ENCODE measurements at places on chromosomes 2 and 18. TPM values are rescaled to one million over a fixed set of nuclear protein-coding genes. Genes with fewer than 3 reads are reported as not detected.

The KCNK3 gene
- total RNA-seq = 4.2 TPM

The SPDYA gene
- total RNA-seq = 1.5 TPM

The TXNL1 gene
- total RNA-seq = 33.7 TPM

The SLC30A3 gene
- total RNA-seq = 1.2 TPM

The CDK15 gene
- total RNA-seq = under 0.01 TPM

The GCG gene
- total RNA-seq = 0.49 TPM

The SERPINB12 gene
- not detected for total RNA-seq
